Activated T-helper 1 cell treated with anti-CD3 and anti-CD28 coated beads, Interleukin-2, amount 50 U/mL, for 16 hours (primary cell): ENCODE measurements at places on chromosomes 13 and 19.

GRCh38 chr19:15154002-15154612 lies 46.7 kb downstream of the NOTCH3 start:
- DNase-seq = no peak

DNA sequence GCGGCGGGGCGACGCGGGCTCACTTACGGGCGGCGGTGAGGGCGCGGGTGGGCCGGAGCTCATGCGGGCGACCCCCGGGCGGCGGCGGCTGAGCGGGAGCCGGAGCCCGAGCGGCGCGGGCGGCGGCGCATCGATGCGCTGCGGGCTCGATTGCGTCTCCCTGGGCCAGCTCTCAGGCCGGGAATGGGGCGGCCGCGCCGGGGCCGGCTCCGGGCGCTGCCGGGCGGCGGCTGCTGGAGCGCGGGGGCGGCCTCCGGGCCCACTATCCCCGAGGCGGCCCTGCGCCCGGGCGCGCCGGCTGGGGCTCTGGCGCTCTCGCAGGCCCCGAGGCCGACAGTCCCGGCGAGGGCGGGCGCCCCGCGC lies 1.4 kb upstream of the TSHZ3 start:
- DNase-seq = no peak

DNA sequence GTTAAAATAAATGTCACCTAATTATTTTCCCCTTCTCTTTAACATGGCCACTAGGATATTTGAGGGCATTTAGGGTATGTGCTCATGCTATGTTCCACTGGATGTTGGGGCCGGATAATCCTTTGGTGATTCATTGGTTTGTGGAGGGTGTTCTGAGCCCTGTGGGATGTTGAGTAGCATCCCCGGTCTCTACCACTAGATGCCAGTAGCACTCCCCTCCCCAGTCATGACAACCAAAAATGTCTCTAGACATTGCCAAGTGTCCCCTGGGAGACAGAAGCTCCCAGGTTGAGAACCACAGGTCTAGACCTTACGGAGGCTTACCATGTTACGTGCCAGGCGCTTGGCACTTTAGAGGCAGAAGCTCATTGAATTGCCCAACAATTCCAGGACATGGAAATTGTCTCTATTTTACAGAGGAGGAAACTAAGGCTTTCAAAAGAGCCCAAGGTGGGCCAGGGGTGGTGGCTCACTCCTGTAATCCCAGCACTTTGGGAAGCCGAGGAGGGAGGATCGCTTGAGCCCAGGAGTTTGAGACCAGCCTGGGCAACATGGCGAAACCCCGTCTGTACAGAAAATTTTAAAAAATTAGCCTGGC lies 14.1 kb downstream of the SHANK1 start:
- DNase-seq = no peak

DNA sequence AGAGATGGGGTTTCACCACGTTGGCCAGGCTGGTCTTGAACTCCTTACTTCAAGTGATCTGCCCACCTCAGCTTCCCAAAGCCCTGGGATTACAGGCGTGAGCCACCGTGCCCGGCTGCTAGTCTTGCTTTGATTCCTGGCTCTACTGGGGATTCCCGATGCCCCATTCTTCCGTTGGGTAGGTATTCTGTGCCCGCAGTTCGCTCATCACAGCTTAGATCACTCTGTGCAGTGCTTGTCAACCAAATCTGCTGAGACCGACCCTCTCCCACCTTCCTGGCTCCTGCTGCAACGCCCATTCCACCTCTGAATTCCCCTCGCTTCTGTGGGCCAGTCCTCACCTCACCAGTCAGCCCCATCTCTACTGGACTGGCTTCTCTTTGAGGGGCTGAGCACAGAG lies 4.6 kb upstream of the ZNF414 start:
- no peak for DNase-seq

- DNase-seq = no peak
These were observed 188.9 kb upstream of the TSC22D1 start for GRCh38 chr13:44765001-44765471.

DNA sequence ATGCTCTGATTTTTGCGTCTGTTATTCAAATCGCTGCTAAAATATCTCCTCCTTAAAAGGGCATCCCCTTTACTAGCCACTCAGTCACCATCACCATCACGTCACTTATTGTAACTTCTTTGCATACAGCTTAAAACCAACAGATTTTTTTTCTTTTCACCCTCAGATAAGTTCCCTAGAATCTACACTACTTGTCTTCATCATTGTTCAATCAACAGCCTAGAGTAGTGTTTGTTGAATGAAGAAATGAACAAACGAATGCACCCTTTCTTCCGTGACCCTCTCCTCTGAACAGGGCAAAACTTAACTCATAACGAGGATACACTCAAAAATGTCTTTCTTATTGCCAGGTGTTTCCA lies 1.1 kb upstream of the AKAP11 start:
- DNase-seq = no peak

DNA sequence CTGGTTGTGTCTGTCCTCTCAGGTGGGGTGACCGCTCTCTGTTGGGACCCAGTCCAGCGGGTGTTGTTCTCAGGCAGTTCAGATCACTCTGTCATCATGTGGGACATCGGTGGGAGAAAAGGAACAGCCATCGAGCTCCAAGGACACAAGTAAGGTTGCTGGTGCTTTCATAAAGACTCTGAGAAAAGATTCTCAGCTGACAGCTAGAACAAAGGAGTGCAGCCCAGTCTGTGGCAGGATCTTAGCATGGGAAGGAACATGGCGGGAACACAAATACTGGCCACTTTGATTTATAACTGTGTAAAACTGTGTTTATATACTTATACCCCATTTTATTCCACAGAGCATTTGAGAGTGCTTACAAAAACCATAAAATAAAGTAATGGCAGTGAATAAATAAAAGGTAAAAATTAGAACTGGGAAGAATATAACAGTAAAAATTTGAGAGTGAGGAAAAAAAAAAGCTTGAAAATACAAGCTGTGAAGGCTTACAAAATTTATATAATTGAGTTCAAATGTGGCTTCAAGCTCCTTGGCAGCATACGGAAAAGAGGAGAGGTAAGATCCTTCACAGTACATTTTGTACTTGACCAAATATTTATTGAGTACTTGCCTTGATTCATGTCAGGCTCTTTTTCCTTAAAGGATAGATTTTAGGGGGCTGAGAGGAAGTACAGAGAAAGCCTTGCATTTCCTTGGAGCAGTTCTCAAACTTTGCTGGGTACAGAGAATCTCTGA lies 64.8 kb downstream of the DHRS12 start:
- DNase-seq = no peak

DNA sequence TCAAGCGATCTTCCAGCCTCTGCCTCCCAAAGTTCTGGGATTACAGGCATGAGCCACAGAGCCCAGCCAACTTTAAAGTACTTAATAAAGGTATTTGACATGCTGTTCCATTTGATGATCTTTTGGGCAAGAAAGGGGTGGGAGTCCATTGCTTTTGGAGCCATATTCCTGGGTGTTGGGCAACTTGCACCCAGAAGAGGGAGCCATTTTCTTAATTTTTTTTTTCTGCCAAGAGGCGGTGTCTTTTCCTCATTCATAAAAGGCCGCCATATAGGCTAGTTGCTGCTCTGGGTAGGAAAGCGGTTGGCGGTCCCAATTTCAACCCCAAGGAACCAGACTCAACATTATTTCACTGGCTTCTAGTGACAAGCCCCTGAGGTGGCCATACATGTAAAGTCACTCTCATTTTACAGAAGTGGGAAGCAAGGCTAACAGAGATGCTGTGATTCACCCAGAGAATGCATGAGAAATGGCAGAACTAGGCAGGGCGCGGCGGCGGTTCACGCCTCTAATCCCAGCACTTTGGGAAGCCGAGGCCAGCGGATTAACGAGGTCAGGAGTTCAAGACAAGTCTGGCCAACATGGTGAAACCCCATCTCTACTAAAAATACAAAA lies 139.6 kb downstream of the CACNA1A start:
- no peak for DNase-seq

DNA sequence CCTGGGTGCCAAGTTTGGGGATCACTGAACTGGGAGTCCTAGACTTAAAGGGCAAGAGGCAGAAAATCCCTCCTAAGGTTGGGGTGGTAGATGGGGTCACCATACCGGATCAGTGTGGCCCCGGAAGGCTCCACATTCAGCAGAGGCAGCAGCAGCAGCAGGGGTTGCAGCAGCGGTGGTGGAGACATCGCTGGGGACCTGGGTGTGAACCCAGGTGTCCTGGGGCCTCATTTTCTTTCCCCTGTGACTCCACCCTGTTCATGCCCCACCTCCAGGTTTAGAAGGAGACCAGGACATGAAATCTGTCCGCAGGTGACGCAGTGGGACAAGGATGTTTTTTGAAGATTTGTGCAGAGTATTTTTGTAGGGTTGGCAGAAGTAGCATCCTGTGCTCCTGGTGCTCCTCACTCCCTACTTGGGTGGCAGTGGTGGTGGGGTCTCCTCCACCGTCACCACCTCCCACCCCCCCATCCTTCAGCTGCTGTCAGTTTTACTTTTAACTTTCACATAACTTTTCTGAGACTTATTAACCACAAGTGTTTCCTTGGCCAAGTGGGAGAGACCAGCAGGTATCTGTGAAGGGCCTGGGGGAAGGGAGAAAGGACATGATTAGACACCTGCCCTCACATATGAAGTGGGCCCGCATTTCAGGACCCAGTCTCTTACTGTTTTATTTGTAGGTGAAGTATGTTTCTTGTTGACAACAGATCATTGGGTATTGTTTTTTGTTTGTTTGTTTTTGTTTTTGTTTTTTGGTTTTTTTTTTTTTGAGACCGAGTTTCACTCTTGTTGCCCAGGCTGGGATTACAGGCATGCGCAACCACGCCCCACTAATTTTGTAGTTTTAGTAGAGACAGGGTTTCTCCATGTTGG lies at the start of gene NAPSA:
NAPSA (minus strand) TSS at position 206 of the 873 bp plus-strand sequence; CDS start at position 188, 18 bp downstream.
- no peak for DNase-seq

- no peak for DNase-seq
These were observed 646.3 kb upstream of the SLITRK1 start for GRCh38 chr13:84528408-84529070.

GRCh38 chr19:13396250-13397080 lies 109.8 kb downstream of the CACNA1A start:
- DNase-seq = no peak

GRCh38 chr19:52896431-52897137 lies 851 bp downstream of the ZNF320 start:
- no peak for DNase-seq

- no peak for DNase-seq
These were observed 23.1 kb downstream of the TMED1 start for GRCh38 chr19:10812902-10813404.

DNA sequence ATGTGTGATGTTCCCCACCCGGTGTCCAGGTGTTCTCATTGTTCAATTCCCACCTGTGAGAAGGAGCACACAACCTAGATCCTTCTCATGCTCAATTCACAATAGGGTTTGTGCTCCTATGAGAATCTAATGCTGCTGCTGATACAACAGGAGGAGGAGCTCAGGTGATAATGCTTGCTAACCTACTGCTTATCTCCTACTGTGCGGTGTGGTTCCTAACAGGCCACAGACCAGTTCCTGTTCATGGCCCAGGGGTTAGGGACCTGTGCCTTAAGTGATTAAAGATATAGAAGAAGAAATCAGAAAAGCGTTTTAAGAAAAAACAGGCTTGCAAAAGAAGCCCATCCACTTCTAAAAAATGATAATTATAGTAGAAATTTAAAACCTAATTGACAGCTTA lies 17.5 kb downstream of the DLEU7 start:
- no peak for DNase-seq

DNA sequence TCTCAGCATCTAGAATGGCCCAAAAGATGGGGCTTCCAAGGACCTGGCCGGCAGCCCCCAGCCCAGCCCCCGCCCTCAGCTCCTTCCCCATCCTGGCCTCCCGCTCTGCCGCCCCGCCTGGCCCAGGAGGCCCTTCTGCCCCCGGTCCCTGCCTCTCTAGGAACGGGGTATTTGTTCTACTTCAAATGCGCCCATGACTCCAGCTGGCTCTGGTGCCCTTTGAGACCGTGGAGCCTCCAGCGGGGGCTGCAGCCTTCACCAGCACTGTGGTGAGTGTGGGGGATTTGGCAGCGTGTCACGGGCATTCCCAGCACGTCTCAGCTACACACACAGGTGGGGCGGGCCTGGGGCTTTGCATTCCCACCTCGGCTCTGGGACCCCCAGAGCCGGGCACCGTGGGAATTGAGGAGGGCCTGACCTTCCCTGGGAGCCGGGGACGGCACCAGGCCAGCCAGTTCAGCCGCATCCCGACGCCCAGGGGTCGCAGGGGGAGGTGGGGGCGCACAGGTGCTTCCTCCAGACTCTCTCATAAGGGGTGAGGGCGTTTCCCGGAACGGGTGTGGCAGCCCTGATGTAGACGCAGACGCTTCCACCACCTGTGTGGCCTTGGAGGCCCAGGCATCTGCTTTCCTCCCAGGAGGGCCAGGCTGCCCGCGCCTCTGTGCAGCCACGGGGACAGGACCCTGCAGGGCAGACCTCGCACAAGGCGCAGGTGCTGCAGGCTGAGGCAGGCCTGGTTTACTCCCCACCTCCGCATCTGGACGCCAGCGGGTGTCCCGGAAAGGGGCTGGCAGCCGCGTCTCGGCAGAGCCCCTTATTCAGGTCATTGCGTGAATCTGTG lies 947 bp downstream of the ATP4B start:
- DNase-seq = no peak

GRCh38 chr13:84086847-84087162 lies 204.5 kb upstream of the SLITRK1 start:
- no peak for DNase-seq

GRCh38 chr13:110382229-110382628 lies 75.1 kb downstream of the COL4A2 start:
- no peak for DNase-seq

- no peak for DNase-seq
These were observed 20.1 kb downstream of the FGF9 start for GRCh38 chr13:21690955-21691354.

- no peak for DNase-seq
These were observed 634.6 kb upstream of the ARGLU1 start for GRCh38 chr13:107202371-107203023.

DNA sequence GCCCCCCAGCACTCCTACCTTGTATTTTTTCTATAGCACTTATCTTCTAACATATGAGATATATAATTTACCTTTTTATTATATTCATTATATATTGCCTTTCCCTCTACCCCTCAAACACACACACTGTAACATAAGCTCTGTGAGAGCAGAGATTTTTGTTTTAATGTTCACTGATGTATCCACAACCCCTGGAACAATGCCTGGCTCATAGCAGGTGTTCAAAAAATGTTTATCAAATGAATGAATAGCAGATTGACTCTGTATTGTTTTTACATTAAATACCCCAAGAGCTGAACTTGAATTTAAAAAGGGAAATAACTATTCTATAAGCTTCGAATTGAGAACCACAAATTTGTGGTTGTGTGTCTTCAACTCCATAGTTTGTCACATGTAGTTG lies 11.0 kb downstream of the POLR1D start:
- no peak for DNase-seq

GRCh38 chr13:111623743-111624505 lies 303.5 kb downstream of the TEX29 start:
- DNase-seq = no peak
